ENCODE measurements at places on chromosomes 13 and 19.

- no peak for DNase-seq
Observed at GRCh38 chr13:60790620-60791019, 393.6 kb downstream of the TDRD3 start.

GRCh38 chr13:31595563-31595962 lies 143.8 kb upstream of the RXFP2 start:
- no peak for DNase-seq

GRCh38 chr19:32869966-32870573 lies 503 bp upstream of the SLC7A9 start:
- no peak for DNase-seq

DNA sequence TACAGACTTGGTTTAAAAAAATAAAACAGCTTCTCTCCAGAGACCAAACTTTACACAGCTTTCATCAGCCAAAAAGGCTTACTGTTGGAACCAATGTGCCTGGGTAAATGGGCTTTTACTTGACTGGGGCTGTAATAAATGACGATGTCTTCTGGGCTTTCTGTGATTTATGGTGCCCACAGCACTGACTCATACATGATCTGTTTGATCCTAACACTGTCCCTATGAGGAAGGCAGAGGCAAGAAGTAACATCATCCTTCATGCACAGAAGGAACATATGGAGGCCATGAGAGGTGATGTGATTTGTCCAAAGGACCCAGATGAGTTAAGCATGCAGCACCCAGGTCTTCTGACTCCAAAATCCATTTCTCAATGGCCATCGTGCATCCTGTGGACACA lies 77.4 kb downstream of the DOCK9 start:
- DNase-seq: no peak

DNA sequence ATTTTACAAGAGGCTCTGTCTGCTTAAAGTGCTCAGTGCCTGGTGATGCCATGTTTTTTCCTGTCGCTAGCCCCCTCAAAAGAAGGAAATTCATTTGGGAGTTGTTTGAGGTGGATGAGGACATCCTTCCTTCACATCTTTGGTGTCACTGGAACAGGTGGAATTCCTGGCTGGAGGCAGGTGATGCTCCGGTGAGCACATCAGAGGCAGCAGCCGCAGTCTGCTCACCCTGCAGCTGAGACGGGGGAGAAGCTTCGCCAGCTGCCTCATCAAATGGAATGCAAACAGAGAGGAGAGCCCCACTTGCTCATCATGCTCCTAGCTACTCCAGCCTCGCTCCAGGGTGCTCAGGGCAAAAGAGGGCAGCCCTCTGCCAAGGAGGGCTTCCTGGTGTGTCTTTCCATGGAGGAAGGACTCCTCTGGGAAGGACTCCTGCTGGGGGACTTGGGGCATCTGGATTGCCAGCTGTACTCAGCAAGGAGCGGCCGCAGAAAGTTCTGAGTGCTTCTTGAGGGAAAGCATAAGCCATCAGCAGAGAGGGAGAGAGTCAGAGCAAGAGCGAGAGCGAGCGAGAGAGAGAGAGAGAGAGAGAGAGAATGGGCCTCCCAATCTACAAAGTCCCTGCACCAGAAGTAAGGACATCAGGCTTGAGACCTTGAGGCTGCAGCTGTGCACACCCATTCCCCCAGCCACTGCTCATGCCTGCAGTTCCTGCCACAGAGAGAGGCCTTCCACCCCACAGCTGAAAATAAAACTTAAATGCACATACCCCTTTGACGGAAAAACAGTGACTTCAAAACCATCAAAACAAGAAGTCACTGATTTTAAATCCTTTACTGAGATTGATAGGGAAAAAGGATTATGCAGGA lies 74.3 kb upstream of the UBL3 start:
- no peak for DNase-seq

DNA sequence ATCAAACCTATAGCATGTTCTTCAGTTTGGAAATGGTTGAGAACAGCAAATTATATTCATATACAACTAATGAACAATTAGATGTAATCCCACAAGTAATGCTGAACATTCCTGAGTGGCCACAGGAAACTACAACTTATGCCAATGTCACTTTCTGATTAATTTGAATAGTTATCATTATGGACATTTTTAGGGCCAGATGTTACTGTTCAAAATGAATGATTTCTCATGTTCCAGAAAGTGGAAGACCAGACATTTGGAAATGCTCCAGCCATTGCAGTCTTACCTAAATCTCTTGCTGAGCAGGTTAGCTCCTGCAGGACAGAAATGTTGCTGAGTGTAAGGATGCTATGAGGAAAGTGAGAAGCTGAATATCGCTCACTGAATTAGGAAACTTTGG lies 819.8 kb downstream of the PCDH9 start:
- no peak for DNase-seq

- DNase-seq: no peak
Observed at GRCh38 chr13:45691667-45692066, 10.5 kb upstream of the CBY2 start.

- no peak for DNase-seq
Observed at GRCh38 chr13:28678809-28679208, 19.9 kb downstream of the POMP start.

DNA sequence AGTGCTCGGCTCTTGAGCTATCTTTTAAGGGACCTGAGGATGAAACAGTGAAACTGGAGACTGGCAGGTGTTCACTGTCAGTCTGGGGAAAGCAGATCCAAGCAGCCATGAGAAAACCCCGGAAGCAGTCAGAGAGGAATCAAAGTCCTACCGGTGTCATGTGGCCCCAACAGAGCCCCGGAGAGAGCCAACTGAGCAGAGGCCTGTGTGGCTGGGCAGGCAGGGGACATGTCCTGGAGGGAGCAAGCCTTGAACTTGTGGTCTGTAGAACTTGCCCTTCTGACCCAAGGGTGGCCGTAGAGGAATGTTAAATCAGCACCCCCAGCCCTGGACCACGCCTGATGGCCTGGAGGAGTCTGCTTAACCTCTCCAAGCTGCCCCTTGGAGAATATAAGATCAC lies 113.7 kb upstream of the ZNF507 start:
- DNase-seq: no peak

DNA sequence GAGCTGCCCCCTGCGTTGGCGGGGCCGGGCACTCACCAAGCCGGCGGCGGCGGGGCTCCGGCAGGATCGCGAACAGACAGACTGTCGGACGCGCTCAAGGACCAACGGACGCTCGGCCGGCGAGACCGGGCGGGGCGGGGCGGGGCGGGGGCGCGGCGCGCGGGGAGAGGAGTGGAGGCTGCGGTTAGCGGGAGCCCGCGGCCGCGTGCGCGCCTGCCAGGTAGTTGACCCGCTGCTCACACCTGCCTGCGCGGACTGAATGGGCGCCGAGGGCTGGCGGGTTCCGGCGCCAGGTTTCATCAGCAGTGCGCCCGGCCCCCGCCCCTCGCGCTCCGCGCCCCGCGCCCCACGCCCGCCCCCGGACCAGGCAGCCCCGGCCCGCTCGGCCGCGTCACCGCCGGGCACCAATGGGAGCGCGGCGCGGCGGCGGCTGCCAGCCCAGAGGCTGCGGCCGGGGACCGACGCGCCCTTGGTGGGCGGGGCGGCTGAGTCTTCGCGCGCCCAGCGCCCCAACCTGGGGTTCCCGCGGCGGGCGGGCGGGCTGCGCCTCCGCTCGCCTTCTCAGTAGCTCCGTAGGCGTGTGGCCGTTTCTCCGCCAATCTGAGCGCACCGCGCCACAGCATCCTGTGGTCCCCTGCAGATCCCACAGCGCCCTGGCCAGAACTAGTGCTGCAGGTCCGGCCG lies at the start of gene SLC7A1:
TSS of gene SLC7A1 (minus strand) at position 309 of the 684 bp plus-strand sequence. CDS start 59,500 bp downstream, outside the sequence.
- peak; percentile 44 for DNase-seq

GRCh38 chr19:53664760-53665159 lies 33.0 kb downstream of the DPRX start:
- DNase-seq: no peak

GRCh38 chr13:43561081-43561480 lies 225.7 kb downstream of the ENOX1 start:
- no peak for DNase-seq

GRCh38 chr13:37919329-37919880 lies 49.8 kb upstream of the TRPC4 start:
- DNase-seq: no peak

DNA sequence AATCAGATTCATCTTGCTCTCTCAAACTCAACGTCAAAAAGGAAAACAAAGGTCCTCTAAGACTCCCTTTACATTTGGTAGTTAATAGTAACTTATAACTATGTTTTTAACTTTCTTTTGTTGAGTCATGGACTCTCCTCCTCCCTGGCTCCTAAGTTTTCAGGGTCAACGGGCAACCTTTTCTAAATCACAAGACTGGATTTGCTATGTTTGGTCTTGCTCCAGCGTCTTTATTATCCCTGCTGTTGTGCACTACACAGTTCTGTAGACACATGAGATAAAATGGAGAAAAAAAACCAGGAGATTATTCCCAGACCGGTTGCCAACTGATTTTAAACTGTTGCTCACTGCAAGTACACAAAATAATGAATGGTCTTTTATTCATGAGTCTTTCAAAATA lies 1.9 kb upstream of the ITM2B start:
- DNase-seq: no peak

Measured in stimulated activated CD8-positive, alpha-beta memory T cell treated with anti-CD3 and anti-CD28 coated beads, Interleukin-4, amount 100 ng/mL, for 1 hour (primary cell).